ENCODE measurements at places on chromosomes 6 and 20.
A peak's percentile ranks its signal among the peaks of the same experiment; 100 is the strongest.

DNA sequence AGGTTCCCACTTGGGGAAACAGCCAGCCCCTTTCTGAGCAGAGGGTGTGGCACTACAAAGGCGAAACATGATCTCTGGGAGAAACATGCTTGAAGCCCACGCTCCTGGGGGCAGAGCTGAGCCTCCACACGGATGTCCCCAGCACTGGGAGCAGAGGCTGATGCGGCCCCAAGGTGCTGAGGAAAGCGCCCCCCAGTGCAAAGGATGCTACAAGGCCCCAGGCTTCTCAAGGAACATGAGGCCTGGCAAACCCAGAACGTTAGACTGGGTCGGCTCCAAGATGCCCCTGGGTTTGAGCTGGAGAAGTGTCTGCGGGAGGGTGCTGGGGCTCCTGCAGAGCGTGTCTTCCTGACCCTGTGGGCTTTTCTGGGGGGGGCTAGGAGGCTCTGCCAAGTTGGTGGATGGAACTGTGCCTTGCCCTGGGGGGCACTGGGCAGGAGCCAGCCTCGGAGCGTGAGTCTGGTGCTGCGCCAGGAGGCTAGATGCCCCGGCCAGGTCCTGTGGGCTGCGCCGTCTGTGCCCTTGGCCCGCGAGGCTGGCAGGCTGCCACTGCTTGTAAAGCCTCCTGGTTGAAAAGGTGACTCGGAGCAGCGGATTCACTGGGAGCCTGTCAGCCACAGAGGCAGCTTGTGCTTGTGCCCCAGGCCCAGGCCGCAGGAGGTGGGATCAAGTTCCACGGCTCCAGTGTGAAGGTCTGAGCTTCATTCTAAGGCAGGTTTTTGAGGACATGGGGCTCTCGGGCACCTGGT, 8.1 kb downstream of the SYNJ2 start:
- DNase-seq: peak; percentile 47

GRCh38 chr6:137415127-137415833, 78.9 kb downstream of the OLIG3 start:
- DNase-seq: peak; percentile 69

- peak; percentile 81 for DNase-seq
These were observed 5.7 kb upstream of the PLN start for GRCh38 chr6:118542184-118542952.

- DNase-seq: peak; percentile 31
These were observed 187.3 kb upstream of the JAG1 start for GRCh38 chr20:10861090-10861489.

All from HFFc6 (cell line).